ENCODE measurements at places on chromosomes 2 and 18.

GRCh38 chr2:218217360-218218267 is 625 bp downstream of the ARPC2 start:
- DNase-seq: peak; percentile 18

DNA sequence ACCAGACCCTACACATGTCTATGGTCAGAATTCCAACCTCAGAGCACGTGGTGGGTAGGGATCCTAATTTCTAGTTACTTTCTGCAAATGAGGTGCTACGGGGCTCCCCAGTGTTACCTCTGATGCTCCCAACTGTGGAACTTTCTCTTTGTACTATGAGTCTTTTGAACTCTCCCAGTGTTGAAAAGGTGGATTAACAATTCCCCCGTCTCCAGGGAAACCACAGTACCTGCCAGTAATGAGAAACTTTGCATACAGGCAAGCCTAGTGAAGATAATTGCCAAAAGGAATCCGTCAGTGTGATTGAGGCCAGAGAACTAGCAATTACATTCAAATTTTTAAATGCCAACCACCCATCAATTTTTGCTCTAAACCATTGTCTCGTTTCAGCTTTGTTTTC is 129.0 kb upstream of the FOSL2 start:
- DNase-seq: no peak

GRCh38 chr2:144445196-144445595 is 74.7 kb downstream of the ZEB2 start:
- no peak for DNase-seq

DNA sequence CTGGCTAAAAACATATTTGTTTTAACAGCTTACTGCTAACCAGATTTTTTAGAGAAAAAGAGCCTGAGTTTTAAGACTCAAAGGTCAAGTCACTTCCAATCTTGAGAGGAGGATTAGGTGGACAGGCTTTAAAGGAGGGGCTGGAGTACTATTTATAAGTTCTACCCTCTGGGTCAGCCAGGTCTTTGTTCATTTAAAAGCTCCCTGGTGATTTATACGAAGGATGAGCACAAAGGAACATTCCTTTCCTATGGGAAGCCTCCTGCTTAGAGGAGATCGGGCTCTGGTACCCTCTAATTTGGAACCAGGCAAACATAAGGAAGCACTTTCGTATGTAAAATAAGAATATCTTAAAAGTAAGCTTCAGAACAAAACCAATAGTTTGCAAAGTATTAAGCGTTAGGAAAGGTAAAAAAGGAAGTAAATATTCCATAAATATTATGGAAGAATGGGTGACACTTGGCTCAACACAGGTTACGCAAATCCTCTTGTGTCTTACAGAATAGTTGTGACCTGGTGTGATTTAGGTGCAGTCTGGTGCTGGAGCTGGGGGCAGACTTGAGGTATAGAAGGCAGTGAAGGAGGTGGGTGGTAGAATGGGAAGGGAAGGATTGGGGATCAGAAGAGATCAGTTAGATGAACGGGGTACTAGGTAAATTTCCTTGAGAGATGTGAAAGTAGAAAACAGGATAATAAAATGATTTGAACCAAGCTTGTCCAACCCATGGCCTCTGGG is 35.6 kb downstream of the PDE6D start:
- DNase-seq: no peak

DNA sequence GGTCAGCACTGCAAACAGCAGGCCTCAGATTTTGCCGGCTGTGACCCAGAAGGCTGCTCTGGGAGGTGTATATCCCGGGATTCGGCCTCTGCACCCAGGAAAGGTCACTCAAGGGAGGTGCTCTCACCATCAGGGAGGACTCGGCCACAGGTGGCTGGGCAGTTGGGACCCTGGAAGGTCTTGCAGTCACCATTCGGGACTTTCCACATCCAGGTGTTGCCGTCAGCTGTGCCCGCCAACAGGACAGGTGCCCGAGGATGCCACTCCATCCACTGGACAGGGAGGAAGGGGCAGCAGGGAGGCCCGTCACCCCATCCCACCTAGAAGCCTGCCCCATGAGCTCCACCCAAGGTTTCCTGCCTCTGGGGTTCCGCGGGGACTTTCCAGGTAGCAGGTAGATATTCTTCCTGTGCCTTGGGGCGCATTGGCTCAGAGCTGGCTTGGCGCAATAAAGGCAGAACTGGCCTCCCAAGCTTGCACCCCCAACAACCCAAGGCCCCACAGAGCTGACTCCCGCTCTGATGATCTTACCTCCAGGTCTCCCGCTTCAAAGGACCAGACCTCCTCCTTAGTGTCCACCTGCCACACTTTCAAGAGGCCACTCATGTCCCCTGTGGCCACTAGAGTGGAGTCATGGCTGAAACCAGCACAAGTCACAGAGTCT is 3.5 kb downstream of the AAMP start:
- DNase-seq: no peak

DNA sequence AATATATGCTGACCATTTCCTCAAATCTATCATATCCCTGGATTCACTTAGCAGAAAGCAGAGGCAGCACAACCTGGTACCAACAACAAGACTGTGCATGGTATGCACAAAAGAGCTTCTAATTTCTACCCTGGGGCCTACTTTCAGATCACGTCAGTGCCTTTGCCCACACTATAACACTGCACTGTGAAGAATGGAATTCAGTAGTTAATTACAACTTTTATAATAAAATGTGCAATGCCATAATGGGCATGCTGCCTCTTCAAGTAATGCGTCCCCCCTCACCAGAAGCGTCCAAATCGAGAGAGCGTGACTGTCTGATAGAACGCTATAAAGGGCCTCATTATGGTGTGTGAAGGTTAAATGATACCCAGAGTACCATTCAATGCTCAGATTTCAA is 328.1 kb upstream of the PKDCC start:
- DNase-seq: no peak

GRCh38 chr2:58120626-58121229 is 74.1 kb downstream of the VRK2 start:
- no peak for DNase-seq

DNA sequence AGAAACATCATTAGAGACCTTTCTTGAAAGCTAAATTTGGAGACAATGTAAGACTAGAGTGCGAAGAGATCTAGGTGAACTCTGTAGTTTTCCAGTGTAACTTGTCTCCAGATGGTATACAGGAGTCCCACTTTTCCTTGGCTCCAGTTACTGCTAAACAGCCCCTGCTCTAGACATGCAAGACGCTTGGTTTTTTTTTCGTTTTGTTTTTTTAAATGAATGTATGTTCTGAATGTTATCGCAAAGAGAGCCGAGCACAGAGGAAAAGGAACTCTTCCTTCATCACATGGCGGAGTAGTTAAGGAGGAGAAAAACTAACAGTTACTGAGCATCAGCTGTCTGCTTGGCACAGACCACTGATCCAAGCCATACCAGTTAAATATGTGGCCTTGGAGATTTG is 2.4 kb downstream of the RALB start:
- DNase-seq: no peak

GRCh38 chr18:50091509-50092244 is 103.3 kb downstream of the MYO5B start:
- no peak for DNase-seq

GRCh38 chr18:39913672-39914366 is 2041.2 kb upstream of the PIK3C3 start:
- DNase-seq: no peak

DNA sequence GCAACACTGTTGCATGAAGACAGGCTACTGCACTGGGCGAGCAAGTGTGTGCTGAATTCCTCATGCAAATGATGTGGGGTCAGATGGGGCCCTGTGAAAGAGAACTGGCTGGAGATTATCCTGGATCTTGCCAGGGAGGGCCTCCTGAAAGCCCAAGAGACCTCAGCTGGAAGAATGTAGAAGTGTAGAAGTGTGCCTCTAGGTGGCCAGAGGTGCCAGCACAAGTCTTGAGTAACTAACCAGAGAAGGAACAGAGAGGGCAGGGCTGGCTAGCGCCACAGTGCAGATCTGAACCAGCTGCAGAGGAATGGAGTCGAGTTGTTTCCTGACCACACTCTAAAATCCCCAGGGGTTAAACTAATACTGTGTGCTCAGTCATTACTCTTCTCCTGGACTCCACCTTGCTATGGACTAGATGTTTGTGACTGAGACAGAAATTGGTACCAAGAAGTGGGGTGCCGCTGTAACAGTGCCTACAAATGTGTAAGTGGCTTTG is 399.3 kb downstream of the LRATD1 start:
- no peak for DNase-seq

- DNase-seq: no peak
Measured at GRCh38 chr2:80054346-80054675, 250.2 kb downstream of the LRRTM1 start.

GRCh38 chr18:62572456-62572855 is 49.6 kb downstream of the ZCCHC2 start:
- DNase-seq: no peak

DNA sequence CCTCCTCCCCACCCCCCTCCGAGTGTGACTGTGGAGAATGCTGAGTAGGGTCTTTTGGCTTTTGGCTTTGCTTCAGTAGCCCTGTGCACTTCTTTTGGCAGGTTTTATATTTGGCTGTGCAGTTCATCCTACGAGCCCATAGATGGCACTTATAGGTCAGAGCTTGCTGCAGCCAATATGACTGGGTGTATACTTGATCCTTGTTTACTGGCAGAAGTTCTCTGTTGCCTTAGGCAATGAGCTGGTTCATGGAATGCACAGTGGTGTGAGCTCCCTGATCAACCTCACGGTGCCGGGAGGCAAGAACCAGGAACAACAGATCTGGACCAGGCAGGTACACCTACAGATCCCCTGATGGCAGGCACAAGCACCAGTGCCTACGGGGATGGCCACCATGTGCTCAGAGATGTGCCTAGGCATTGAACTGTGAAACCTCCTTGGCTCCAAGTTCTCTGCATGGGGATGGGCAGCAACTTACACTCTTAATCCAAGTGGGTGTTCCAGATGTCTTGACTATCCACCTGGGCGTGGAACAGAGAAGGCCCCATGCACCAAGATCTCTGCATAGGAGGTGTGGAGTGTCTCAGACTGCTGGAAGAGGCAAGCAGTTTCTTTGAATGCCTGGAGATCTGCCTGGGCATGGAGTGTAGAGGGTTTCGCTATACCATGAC is 190.4 kb downstream of the KIAA1328 start:
- peak; percentile 3 for DNase-seq

GRCh38 chr2:130972410-130972809 is 120.8 kb downstream of the FAM168B start:
- DNase-seq: no peak

GRCh38 chr18:22191923-22192322 is 22.5 kb downstream of the GATA6 start:
- no peak for DNase-seq

DNA sequence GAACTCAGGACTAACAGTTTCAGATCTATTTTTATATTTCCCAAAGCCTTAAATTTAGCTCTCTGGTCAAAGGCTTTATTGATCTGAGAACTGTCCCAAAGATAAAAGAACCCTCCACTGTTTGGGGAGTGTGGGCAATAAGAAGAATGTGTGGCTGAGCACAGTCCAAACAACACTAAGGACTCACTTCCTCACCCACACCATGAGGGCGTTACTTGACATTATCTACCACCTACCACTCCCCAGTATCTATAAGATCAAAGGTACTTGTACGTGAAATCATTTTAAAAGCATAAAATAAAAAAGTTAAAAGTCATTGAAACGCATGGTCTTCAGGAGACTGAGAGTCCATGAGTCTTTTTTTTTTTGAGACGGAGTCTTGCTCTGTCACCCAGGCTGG is 54.6 kb upstream of the NFU1 start:
- DNase-seq: no peak

GRCh38 chr18:65227970-65228369 is 522.8 kb upstream of the CDH7 start:
- DNase-seq: no peak

GRCh38 chr2:48940606-48941005 is 185.1 kb upstream of the LHCGR start:
- DNase-seq: no peak

DNA sequence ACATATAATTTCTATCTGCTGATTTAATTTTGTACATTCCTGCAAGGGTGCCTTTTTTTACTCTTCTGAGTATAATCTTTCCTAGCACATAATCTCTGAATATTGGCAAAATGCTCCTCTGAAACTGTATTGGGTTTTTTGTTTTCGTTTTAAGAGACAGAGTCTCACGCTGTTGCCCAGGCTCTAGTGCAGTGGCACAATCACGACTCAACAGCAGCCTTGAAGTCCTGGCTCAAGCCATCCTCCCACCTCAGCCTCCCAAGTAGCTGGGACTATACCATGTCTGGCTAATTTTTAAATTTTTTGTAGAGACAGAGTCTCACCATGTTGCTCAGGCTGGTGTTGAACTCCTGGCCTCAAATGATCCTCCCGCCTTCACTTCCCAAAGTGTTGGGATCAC is 104.9 kb downstream of the SPTBN1 start:
- no peak for DNase-seq

Measured in AML-193 (cell line).